Hypothalamus (tissue), 51 donors: ENCODE measurements at places on chromosomes 5 and 9.

- no peak for DNase-seq
These were observed 1701.8 kb downstream of the EFNA5 start for GRCh38 chr5:105968981-105969380.

GRCh38 chr9:126225611-126226609 lies 100.7 kb upstream of the MVB12B start:
- DNase-seq, result no peak

- DNase-seq, result no peak
These were observed 56.1 kb upstream of the PIP5K1B start for GRCh38 chr9:68648971-68649370.

- DNase-seq, result no peak
These were observed 22.4 kb downstream of the LYRM7 start for GRCh38 chr5:131193106-131193505.

- peak; percentile 43 for DNase-seq
These were observed 11.5 kb downstream of the SARDH start for GRCh38 chr9:133726401-133727276.

- no peak for DNase-seq
These were observed 593 bp downstream of the BRD3OS start for GRCh38 chr9:134025606-134026541.

- no peak for DNase-seq
These were observed 141.9 kb upstream of the EFNA5 start for GRCh38 chr5:107812570-107813141.

DNA sequence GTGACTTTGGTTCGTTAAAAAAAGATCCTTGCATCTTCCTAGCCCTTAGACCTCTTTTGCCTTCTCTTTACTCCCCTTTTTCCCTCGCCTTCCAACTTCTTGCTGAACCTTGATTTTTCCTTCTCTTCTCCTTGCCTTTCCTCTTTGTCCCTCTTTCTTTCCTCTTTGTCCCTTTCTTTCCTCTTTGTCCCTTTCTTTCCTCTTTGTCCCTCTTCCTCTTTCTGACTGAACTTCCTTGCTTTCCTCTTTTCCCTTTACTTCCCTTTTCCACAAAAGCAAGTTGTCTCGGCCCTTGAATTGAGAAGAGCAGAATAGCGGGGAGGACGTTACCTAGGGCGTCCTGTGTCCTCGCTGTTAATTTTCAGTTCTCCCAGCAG lies 1.4 kb upstream of the MLLT3 start:
- no peak for DNase-seq
